ENCODE measurements at places on chromosomes 7 and 10.

GRCh38 chr7:146150153-146150552, 33.6 kb downstream of the CNTNAP2 start:
- no peak for DNase-seq

- no peak for DNase-seq
Observed at GRCh38 chr10:23417254-23417653, 21.6 kb upstream of the OTUD1 start.

DNA sequence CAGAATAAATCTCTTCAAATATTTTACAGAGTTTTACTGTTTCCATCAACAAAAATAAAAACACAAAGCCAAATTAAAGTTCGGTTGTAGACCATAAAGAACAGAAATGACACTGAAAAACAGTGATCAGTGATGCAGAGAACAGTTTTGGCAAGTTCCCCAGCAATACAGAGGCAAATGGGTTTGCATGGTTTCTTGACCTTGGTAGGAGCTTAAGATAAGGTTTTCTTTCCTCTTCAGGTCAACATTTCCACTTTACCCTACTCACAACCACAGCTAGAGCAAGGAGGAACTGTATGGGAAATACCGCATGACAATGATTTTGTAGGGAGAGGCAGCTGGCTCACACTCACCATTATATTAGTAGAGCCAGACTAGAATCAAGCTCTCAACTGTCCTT, 199.5 kb downstream of the SH2D4B start:
- no peak for DNase-seq

GRCh38 chr10:104304356-104304745, 33.9 kb downstream of the ITPRIP start:
- no peak for DNase-seq

- DNase-seq = no peak
Observed at GRCh38 chr10:18532881-18533535, 118.4 kb downstream of the NSUN6 start.

DNA sequence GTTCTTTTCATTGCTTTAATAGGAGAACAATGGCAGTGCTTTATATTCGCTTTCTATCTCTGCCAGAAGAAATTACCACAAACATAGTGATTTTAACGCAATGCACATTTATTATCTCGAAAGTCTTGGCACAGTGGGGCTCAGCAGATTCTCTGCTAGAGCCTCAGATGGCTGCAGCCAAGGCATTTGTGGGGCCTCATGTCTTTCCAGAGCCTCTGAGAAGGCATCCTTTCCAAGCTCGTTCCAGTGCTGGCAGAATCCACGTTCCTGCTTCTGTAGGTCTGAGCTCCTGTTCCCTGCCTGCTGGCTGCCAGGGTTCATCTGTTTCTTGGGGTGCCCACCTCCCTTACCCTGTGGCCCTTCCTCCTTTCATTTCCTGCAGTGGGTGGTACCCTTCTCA, 60.2 kb downstream of the LRRC18 start:
- no peak for DNase-seq

- DNase-seq = no peak
Observed at GRCh38 chr7:142140401-142140959, 29.0 kb downstream of the MGAM2 start.

DNA sequence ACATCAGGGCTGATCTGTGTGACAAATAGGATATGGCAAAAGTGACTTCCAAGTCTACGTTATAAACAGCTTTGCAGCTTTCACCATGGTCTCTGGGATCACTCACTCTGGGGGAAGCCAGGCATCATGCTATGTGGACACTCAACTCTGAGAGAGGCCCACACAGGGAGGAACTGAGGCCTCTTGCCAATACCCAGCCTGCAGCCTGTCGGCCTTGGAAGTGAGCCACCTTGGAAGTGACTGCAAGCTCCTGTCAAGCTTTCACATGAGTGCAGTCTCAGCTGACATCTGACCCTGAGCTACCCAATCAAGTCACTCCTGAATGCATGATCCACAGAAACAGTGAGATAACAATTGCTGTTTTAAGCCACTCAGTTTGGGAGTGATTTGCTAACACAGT, 56.5 kb downstream of the MMRN2 start:
- peak; percentile 41 for DNase-seq

- DNase-seq = no peak
Observed at GRCh38 chr7:68573271-68574005, 1024.8 kb upstream of the AUTS2 start.

DNA sequence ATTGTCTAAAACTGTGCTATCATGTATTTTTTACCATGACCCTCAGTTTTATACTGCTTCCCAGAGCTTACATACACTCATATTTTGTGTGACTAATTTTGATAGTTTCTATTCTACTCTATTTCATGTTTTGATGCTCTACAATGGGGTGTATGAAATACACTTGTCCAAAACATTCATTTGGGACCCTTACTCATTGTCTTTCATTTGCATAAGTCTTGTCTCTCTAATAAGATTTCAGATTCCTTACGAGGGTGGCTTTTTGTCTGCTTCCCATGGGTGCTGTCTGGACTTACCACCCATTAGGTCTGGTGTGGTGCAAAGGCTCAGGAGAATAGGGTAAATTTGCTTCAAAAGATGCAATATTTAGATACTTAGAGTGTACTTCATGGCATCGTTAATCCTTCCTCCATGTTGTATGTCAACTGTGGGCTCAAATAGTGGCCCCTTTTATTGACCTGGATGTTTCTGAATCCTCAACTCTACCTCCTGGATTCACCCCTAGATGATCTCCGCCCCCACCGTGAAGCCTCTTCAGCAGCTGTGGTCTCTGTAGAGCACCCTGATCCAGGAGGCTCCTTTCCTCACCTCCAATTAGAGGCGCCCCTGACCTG, 3.6 kb upstream of the GIMAP5 start:
- DNase-seq = no peak

Measured in small intestine (tissue), 16 donors.